Cerebellar nuclear complex (tissue), 1 donor: ENCODE measurements at places on chromosomes 7 and 10.

DNA sequence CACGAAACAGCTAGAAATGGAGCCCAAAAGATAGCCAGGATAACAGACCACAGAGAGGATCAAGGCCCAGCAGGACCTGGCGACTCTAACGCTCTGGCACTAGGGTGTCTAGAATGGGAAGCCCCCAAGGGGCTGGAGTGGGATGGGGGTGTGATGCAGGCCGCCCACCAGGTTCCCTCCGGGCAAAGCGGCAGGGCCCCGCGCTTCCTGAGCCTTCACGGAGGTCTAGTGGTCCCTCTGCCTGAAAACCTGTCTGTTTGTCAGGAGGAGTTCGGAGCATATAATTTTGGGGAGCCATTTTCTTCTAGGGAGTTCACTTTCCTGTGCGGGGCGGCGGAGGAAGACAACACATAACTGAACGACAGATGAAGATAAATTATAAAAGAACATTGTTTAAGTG lies 48.2 kb upstream of the FXYD4 start:
- DNase-seq, result no peak

DNA sequence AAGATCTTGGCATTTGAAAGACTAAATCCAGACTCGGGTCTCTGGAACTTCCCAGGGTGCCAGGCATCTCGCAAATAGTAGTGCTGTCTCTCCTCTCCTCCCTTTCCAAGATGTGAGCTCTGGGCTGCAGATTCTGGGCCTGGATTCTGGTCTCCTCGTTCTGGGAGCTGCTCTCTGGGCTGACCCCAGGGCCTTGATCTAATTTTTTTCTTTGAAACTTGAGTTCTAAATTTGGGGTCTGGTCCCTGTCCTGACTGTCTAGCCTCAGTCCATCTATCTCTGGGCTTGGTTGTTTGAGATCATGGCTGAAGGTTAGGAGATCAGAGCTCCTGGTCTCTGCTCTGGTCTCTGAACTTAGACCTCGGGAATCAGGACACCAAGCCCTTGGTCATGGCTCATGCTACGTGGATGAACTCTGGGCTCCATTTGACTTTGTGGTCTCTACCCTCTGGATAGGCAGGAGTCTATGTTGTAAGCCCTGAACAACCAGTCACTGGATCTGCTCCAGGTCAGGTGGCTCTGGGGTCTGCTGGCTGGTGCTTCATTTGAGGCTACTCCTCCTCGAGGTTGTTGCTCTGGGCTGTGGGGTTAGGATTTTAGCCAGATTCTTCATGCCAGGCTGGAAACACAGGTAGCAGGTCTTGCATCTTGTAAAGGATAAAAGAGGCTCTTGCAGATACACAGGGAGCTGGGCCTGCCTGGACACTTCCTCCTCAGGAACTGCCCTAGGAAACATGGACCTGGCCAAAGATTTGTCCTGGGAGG lies 8.0 kb upstream of the MBL2 start:
- DNase-seq, result no peak

DNA sequence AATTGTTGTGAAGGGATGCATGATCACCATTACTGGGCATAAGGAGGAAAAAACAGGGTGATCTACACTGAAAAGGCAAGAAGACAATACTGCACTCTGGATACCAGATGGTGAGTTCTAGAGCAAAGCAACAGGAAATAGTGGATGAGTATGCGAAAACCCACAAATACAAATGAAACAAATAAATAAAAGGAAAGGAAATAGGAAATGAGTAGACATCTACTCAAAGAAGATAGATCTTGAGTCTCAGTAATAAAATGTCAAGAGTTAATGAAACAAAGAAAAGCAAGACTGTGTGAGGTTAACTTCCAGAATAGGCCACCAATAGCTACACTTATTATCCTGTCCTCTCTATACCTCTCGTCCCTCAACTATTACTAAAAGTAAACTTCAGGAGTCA lies 11.7 kb downstream of the ORC5 start:
- DNase-seq, result no peak

DNA sequence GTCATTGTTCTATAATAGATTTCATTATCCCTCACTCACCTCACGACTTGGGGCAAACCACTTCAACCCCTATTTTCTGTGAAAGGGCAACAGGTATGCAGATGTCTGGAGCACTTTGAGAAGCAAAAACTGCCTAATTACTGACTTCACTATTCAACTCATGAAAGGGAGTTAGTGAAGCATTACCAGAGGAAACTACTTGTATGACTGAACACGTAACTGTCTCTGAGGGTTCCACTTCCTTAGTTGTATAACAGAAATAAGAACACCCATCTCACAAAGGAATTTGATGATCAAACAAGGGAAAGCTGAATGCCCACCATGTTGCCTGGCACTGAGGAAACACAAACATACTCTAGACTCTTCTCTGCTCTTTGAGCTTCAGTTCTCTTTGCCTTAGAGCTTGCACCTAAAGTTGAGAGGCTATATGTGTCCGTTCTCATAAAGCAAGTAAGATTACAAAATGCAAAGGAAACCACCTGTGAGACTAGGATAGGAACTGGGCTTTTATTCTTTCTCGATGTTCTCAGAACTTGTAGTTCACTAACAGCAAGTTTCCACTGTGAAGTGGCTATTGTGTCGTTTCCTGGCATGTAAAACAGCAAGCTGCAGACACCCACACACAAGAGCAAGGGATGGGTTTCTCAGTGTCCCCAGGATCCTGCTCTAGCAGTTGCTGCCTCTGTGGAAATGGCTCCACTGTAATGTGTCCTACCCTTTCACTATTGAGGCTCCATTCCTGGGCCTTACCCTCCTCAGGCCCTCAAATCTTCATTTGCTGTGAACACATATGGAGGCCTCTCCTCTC lies 2.6 kb downstream of the TMEM243 start:
- DNase-seq, result no peak

GRCh38 chr7:104552102-104552501 lies 223.7 kb downstream of the LHFPL3 start:
- DNase-seq, result no peak

DNA sequence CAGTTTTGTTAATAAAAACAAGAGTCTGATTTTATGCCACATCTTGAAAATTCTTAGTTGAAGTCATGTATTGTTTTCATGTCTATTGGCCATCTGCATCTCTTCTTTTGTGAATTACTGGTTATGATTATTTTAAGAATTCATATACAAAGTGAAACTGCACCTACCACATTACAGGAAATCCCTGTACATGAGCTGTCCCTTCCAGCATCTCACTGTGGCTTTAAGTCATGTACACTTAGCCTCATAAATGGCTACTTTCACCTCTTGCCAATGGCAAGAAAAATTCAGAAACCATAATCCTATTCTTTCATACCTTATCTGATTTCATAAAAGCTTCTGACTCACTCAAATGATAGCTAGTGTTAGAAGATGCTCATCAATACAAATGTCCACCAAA lies 48.6 kb downstream of the CRTAC1 start:
- DNase-seq, result no peak

DNA sequence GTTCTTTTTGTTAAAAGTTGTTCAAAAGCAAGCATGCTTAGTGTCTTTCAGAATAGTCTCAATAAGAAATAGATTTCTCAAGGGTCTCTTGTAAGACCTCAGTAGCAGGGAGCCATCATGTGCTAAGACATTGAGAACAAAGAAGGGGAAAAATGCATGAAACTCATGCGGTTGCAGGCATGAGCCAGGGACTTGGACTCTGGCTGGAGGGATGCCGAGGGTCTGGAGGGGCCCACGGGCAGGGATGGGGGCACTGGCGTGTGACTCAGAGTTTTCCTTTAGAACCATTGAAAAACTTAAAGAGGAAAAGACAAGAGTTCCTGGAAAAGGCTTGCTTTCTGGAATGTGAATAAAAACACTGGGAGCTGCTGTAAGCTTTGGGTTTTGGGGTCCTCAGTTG lies 253.3 kb downstream of the CCDC3 start:
- no peak for DNase-seq

GRCh38 chr10:34760606-34761005 lies 54.5 kb downstream of the PARD3 start:
- no peak for DNase-seq

GRCh38 chr7:2802504-2803341 lies 41.4 kb downstream of the GNA12 start:
- DNase-seq, result no peak

DNA sequence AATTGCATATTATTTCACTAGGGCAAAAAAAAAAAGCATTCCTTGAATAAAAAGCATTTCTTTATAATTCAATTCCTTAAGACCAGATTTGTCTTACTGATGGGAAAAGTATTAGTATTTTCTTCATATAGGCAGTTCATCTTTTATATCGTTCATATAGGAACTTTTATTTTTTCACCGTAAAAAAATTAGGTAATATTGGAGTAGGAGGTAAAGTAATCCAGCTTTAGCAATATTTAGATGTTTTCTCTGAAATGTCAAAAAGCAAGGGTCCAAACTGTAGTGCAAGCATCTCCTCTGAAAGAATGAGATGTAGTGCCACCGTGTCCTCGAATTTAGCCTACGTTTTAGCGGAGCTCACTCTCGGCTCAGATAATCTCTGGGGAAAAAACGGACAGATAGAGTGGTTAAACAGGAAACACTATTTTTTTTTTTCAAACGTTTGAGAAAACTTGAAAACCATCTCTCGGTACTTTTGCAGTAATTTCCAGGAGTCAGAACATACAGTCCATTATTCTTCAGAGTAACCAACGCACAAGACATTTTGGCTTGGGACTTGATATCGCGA lies 5.5 kb upstream of the SPAG6 start:
- no peak for DNase-seq

GRCh38 chr10:114665406-114665805 lies 7.3 kb upstream of the ABLIM1 start:
- DNase-seq, result no peak

DNA sequence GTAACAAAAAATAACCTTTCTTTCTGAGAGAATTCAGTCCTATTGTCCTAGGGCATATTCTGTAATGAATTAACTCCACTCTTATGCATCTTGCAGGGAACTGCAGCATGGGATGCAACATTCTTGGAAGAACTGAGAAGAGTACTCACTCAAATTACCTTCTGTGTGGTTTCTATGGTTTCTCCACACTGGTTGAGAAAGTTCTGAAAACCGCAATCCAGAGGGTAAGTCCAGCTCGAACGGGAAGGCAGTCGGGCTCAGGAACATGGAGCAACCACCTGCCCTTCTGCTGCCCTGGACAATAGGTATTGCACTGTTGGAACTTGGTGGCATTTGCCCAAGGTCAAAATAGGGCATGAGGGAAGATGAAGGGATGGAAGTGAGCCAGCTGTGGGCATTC lies 59.6 kb upstream of the CDK13 start:
- DNase-seq, result no peak

DNA sequence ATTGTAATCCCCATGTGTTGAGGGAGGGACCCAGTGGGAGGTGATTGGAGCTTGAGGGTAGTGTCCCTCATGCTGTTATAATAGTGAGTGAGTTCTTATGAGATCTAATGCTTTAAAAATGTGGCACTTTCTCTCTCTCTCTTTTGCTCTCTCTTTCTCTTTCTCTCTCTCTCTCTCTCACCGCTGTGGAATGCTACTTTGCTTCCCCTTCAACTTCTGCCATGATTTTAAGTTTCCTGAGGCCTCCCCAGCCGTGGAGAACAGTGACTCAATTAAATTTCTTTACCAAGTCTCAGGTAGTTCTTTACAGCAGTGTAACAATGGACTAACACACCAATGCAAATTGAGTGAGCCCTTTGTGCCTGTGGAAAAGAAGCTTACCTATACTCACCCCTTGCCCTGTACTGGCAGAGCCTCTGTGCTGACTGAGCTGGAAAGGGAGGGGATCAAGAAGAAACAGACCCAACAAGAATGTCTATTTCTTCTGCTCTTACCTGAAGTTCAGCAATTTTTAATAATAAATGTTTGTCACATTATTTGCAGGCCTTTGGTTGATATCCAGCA lies 642.5 kb upstream of the KCND2 start:
- no peak for DNase-seq

DNA sequence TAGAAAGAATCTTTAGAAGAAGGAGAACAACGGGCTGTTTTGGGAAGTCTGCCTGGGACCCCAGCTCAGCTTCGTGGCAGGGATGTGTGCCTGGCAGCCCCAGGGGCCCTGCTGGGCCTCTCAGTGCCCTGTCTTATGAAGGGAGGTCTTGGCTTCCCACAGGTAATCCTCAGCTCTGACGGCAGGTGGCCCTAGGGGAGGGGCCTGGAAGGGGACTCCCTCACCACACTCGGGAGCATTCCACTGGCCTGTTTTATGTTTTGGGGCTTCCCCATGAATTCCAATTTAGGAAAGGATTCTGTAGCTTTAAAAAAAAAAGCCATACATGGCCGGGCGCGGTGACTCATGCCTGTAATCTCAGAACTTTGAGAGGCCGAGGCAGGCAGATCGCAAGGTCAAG lies 3.0 kb upstream of the DMBT1 start:
- no peak for DNase-seq

GRCh38 chr7:7129381-7129780 lies 53.0 kb upstream of the C1GALT1 start:
- no peak for DNase-seq

DNA sequence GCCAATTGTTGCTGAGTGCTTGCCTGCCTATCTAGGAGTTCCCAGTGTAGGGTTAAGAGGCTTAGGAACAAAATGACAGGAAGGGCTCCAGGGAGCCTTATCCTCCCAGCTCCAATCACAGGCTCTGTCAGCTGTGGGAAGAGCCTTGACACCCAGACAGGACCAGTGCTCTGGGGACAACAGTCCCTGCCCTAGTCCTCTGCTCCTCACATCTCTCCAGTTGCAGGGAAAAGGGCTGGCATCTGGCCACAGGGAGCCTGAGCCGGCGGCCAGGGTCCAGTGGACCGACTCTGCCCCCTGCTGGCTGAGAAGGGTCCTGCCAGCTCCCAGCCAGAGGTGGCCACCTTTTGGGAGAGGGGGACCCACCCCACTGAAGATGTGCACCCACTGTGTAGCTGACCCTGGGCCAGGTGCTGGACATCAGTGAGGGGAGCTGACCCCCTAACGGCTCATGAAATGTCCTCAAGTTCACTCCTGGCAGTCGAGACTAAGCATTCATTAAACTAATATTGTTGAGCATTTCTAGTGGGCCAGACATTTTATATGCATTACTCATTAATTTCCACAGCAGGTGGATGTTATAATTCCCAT lies 17.6 kb downstream of the DNAJB12 start:
- DNase-seq, result no peak

GRCh38 chr10:110644598-110645462 lies 694 bp downstream of the RBM20 start:
- DNase-seq, result no peak

DNA sequence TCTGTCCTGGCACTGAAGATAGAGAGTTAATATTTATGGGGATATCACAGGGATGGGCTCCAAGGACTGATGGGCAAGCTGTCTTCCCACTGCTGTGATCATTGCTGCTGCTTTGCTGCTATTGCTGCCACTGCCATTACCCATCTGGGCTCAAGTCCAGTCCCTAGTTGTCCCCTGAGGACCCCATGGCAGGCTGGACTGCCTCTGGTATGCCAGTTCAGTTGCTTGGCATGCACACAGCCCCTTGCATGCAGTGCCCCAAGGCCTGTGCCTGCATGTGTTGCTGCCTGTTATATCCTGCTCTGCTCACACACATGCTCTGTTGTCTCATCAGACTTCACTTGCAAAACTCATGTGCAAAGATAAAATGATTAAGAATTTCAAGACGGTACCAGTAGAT lies 109.5 kb downstream of the ADRA2A start:
- DNase-seq, result no peak
